Non-pigmented ciliary epithelial cell (primary cell): ENCODE measurements at places on chromosomes 16 and 17.

DNA sequence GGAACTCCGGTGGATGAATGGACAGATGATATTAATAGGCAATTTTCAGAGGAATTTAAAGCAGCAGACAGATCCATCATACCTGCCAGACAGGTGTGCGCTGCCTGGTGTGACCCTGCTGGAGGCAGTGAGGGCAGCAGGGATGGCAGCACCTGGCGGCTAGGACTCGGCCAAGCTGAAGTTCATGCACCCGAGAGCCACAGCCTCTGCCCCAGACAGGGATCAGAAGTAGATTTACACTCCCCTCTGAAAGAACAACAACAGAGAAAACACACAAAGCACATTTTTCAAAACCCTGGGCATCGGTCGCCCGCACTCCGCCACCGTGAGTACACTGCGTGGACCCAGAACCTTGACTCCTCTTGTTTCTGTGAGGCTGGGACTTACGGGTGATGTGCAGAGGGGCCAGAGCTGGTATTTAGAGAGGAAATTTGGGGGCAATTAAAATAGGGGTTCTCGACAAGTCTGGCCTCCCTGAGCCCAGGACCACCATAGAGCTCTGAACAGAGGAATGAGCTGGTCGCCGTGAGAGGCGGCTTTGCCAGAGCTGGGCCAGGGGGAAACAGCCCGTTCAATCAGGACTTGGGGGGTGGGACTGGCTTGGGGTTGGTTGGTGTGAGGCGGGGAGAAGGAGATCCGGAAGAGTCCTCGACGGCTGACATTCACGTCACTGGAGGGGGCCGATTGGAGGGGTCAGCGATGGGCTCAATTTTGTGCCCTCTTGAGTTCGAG lies 101.0 kb downstream of the METRNL start:
- no peak for DNase-seq

- no peak for DNase-seq
These were observed 17.2 kb upstream of the N4BP1 start for GRCh38 chr16:48627148-48627547.

DNA sequence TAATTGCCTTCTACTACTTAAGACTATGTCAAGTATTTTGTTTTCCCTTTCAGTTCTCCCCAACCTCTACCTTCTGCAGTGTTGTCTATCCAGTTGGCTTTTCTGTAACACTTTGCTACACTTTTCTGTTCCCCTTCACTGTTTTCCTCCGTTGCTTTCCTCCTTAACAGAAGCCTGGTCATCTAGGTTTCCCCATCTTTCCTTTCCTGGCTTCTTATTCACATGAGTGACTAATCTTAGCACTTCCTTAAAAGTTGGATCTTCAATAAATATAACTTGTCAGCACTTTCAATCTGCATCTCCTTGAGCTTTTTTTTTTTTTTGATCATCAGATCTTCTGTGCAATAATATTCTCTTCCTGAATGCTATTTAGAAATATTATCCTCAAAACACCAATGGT lies 2.8 kb upstream of the SLFN11 start:
- no peak for DNase-seq

DNA sequence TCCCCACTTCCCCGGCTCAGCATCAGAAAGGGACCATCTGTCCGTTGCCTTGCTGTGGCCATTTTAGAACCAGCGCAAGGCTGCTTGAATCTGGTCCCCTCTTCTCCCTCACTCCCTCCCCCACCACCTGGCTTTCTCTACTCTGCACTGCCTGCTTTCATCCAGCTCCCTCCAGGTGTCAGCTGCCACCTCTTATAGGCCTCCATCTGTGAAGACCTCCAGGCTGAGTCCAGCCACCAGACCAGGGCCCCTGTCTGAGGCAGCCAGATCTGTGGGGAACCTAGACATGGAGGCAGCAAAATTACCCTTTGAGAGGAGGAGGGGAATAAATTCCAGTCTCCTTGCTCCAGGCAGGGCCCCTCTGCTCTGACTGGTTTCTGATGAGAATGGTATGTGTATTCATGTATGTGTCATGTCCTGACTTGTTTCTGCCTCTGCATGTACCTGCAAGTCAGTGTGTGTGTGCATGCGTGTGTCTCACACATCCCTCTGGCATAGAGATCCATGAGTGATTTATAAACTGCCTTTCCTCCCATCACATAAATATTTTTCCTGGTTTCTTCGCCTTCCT lies 21.1 kb downstream of the MINK1 start:
- no peak for DNase-seq

DNA sequence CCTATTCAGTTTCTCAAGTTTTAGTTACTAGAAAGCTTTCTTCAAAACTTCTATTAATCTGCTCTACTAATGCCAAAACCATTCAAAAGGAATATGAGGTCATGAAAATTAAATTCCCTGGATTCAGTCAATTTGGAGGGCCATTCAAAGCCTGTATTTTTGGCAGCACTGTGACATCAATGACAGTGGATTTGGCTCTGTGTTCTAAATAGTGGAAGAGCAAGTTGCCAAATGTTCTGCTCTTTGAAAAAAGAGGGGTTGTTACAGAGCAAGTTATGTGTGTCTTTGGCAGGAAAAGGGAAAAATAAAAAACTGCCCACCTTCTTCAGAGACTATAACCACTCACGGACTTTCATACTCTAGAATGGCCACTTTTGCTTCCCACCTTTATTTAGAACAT lies 3.2 kb upstream of the C16orf46 start:
- DNase-seq = no peak

- no peak for DNase-seq
These were observed 8.4 kb downstream of the LRRC3C start for GRCh38 chr17:39935909-39936308.

- no peak for DNase-seq
These were observed 4.5 kb upstream of the PHAF1 start for GRCh38 chr16:67105246-67105645.

DNA sequence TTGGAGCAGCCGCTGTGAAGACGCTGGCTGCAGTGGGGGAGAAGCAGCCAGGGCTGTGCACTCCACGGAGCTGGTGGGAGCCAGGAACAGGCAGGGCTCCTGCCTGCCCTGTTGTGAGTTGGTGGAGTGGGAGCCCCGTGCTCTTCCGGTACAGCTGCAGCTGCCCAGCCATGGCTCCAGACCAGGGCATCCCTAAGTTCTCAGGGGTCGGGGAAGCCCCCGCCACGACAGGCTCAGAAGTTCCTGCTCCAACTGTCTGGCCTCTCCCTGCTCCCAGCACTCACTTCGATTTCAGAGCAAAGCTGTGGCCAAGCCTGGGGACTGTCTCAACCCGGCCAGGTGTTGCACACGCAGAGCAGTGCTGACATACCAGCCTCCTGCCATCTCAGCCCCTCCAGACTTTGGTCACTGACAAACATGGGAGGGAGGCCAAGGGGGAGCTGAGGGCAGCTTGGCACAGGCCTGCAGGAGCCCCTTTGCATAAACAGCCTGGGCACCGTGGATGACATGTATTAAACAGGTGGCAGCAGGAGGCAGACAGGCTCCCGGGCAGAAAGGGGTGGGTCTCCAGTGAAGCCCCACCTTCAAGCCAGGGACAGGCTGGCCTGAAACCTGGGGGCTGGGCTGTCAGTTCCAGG lies 13.9 kb upstream of the KDM8 start:
- no peak for DNase-seq

DNA sequence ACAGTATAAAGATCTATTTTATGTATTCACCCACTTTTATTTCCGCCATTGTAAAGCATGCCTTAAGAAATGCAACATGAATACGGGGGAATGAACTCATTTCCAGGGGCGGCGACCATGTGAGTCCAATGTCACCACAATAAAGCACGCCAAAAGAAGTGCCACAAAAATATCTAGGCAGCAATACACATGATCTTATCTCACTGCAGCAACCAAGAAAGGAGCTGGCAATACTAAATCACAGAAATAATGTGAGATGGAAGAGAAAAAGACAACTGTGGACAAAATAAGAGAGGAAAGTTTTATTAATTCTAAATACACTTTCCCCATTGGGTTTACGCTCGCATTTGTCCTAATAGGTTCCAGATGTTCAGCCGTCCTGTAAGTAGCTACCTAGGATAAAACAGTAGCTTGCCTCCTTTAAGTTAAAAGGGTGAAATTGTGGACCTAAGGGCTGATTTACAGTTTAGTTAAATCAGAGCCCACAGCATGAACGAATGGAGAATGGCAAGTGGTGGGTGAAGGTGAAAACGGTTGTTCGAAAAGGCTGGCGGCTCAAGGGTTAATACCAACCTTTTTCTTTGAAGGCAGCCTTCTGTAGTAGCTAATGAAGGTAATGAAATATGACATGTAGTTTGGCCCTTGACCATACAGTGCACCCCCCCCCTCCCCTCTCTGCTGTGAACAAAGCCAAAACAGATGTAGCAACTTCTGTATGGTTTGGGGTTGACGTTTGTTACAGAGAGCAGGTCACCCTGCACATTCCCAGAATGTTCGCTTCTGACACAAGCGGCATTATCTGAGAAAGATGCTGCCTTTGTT lies 504.2 kb upstream of the PSMD7 start:
- no peak for DNase-seq

- DNase-seq = no peak
These were observed 9.9 kb downstream of the HAS3 start for GRCh38 chr16:69115361-69115760.

DNA sequence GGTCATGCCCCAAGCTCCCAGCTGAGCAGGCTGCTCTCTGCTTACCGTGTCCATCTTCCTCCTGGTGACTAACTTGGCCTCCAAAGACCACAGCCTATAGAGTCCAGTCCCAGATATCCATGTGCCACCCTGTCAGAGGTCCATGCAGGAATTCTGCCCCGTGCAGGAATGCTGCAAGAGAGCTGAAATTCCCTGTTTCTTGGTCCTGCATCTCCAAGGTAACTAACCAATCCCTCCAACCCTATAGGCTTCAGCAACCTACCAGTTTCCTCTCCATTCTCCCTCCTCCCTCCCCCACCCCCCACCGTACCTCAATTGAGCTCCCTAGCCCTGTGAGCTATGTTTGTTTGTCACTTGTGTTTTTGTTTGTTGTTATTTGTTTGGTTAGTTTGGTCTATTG lies 9.6 kb upstream of the MKS1 start:
- no peak for DNase-seq
